ENCODE measurements at places on chromosomes 12 and 14. TPM values are rescaled to one million over a fixed set of nuclear protein-coding genes. Genes with fewer than 3 reads are reported as not detected.

DNA sequence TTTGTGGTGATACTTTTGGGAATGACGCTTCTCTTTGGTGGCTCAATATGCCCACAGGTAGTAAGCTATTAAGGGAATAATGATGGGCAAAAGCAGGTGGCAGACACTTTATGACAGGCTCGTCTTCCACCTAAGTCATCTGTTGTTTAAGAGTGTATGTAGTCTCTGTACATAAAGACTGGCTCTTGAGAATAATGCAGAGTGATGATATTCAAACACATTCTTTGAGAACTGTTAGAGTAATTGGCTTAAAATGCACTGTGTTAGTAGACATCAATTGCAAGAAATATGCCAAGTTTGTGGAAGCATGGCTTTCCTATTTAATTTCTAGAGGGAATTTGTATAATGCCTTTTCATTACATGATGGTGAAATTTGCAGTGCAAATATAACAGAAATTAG lies 694.8 kb upstream of the MIS18BP1 start:
- H3K27ac ChIP-seq = no peak overlapping the region
- no peak overlapping the region for H3K4me3 ChIP-seq
- DNase-seq = no peak
- no peaks in the 10 kb centered on the region for H3K27me3 ChIP-seq
- H3K36me3 ChIP-seq = no peaks in the 10 kb centered on the region

Gene AKAP3
- 2.6 TPM for total RNA-seq

Gene ESR2
- not detected for total RNA-seq

Gene KRT78
- total RNA-seq = not detected
